PC-3 (cell line): ENCODE measurements at places on chromosomes 3 and 15.
A peak's percentile ranks its signal among the peaks of the same experiment; 100 is the strongest.

GRCh38 chr3:23112491-23112890 is 90.6 kb upstream of the UBE2E2 start:
- DNase-seq = peak; percentile 11

GRCh38 chr3:27311400-27311799 is 57.8 kb downstream of the NEK10 start:
- DNase-seq = peak; percentile 95

- no peak for DNase-seq
Measured at GRCh38 chr3:38740537-38740936, 75.5 kb downstream of the SCN10A start.

DNA sequence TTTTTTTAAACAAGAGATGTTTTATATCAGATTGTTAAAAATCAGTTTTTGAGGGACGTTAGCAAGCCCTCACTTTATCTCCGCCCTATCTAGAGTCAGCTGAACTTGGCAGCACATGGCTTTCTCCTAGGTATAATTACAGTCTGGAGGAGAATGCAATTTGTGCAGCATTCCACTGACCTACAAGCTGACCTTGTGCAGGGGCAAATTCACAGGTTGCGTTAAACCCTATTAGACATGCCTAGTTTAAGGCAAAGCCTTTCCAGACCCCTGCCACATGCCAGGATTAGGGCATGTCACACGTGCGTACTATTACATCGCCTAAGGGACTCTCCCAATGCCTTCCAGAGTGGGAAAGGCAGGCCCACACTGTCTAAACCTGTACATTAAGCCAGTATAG is 224.0 kb downstream of the GREM1 start:
- no peak for DNase-seq

GRCh38 chr3:10006048-10006761 is 19.6 kb upstream of the EMC3 start:
- DNase-seq = no peak

GRCh38 chr3:55597641-55598040 is 110.5 kb upstream of the WNT5A start:
- peak; percentile 91 for DNase-seq
